ENCODE measurements at places on chromosomes 11 and 22.

DNA sequence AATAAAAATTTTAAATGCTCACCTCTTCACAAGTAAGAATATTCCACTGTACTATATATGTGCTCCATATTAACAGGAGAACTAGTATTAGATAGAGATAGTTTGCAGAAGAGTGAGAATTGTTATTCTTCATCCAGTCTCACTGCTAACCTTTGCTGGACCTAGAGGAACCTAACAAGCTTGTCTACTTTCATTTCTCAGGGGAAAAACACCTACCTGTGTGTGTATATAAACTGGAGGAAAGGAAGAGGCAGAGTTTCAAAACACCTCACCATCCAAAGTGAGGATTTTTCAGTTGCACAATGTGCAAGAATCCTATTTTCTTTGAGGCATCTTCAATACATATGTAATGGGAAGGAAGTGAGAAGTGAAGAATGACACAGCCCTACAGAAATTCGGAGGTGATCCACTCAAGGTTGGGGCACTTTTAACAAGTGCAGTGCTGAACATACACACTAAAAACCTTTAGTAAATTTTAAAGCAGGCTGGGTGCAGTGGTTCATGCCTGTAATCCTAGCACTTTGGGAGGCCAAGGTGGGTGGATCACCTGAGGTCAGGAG is 52.4 kb downstream of the SYTL2 start:
- DNase-seq = no peak

DNA sequence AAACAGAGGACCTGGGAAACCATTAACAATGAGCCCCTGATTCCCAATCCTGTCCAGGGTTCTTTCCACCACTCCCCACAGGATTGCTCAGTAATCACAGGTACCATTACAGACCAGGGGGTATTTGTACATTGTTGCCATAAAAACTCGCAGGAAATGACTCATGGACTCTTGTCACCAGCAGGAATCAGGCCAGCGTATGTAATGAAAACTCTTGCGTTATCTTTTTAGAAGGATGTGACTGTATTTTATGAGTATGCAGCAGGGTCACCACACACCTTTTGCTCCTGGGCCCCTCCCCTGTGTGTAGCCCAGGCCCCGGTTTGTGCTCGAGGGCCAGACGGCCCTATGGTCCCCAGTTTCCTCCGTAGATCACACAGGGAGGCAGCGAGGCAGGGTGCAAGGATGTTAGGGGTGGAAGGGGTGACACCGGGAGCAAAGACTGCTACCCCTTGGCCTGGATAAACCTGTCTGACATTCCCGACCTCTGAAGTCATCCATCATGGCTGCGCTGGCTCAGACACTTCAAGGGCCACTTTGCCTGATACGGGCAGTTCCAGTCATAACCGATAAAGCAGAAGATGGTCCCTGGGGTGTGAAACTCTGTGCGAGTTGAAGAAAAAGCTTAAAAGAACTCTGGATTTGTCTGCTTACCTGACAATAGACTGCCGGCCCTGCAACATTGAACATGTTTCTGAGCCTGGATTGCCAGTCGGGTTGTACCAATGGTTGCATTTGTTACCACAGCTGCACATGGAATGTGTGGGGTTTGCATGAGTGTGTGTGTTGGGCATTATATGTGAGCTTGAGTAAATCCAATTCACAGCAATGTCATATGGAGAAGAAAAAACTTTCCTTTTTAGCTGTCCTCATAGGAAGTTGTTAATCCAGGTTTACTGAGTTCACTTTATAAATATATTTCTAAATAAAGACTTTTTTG is 56.9 kb downstream of the MICAL2 start:
- DNase-seq = no peak

GRCh38 chr11:20035701-20036601 is 124.3 kb downstream of the DBX1 start:
- DNase-seq = no peak

DNA sequence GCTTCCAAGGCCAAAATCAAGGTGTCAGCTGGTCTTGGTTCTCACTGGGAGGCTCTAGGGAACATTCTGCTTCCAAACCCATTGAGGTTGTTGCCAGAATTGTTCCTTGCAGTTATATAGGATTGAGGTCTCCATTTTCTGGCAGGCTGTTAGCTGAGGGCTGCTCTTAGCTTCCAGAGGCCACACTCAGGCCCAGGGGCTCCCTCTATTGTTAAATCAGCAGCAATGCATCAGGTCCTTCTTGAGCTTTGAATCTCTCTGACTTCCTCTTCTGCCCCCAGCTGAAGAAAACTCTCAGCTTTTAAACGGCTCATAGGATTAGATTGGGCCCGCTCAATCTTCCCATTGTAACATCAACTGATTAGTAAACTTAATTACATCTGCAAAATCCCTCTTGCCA is 39.3 kb upstream of the BSX start:
- peak; percentile 5 for DNase-seq

DNA sequence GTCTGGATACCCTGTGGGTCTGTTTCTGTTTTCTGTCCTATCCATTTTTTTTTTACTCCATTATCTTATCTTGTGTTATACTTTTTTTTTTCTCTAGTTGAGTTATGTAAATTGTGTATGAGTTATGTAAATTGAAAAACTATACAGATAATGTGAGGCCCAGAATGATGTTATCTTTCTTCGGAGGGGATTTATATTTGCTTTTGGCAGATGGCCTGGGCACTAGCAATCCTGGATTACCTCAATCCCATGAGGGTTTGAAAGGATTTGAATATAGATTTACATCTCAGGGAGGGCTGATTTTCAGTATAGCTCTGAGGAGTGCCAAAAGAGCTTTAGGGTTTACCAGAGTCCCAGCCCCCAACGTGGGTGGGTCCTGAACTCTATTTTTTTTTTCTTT is 71.0 kb downstream of the CSTPP1 start:
- no peak for DNase-seq

DNA sequence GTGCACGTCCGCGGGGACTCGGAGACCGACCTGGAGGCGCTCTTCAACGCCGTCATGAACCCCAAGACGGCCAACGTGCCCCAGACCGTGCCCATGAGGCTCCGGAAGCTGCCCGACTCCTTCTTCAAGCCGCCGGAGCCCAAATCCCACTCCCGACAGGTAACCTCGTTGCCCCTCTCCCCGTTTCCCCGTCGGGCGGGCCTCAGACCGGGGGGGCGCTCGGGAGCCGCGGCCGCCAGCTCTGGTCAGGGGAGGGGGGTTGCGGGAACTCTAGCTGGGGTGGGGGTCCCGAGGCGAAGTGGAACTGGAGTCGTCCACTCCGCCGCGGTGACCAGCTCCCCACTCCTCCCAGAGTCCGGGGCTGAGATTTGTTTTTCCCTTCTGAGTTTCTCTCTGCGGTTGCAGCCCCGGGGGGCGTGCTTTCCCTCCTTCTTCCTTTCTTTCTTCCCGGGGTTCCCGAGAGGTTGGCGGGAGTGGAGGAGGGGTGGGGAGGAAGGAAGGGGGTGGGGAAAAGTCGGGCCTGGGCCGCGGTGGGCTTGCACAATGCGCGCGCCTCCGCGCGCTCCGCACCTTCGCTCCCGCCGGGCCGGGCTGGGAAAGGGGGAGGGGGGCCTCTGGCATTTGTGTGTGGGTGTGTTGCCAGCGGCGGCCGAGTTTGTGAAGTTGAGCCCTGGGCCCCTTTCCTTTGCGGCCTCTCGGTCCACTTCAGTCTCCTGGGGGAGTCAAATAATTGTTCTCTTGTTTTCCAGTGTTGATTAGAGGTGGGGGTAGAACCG is 952 bp downstream of the YAP1 start:
- no peak for DNase-seq

- DNase-seq = no peak
Observed at GRCh38 chr22:37904572-37905533, 1.2 kb upstream of the MICALL1 start.

DNA sequence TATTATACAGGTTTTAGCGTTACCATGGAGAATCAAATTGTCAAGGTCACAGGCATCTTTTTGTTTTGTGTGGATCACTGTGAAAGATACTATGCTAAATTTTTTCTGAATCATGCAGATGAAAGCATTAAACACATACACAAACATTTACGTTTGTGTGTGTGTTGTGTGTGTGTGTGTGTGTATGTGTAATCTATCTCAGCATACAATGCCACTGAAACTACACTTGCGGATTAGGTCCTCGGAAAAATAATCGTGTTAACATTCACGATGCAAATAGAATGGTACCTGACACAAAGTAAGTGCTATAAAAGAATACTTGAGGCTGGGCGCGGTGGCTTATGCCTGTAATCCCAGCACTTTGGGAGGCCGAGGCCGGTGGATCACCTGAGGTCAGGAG is 41.9 kb upstream of the TOP3B start:
- no peak for DNase-seq

GRCh38 chr11:23022854-23023253 is 162.6 kb upstream of the CCDC179 start:
- DNase-seq = no peak

- DNase-seq = no peak
Observed at GRCh38 chr11:105489446-105489845, 120.4 kb upstream of the GRIA4 start.

- DNase-seq = no peak
Observed at GRCh38 chr11:77236901-77237300, 64.6 kb downstream of the GDPD4 start.
